ENCODE measurements at places on chromosomes 13 and 19.

GRCh38 chr13:75512253-75512652, 25.4 kb downstream of the COMMD6 start:
- no peak for DNase-seq

DNA sequence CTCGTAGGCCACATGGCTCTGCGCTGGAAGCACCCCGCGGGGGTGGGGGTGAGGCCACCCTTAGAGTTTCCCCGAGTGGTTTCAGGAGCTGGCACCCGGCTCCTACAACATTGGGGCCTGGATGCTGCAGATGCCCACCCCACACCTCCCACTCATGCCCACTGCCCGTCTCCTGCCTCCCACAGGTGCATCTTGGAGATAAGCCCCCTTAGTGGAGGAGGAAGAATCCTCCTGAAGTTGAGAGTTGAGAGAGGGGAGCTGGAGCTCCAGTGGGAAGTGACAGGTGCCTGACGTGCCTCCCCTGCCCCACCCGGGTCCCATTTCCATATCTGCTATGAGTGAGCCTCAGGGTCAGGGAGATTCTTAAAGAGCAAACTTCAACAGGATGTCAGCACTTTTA, 341.3 kb downstream of the TEX29 start:
- no peak for DNase-seq

- DNase-seq = no peak
These were observed 216.7 kb downstream of the ATP8A2 start for GRCh38 chr13:25588336-25589060.

DNA sequence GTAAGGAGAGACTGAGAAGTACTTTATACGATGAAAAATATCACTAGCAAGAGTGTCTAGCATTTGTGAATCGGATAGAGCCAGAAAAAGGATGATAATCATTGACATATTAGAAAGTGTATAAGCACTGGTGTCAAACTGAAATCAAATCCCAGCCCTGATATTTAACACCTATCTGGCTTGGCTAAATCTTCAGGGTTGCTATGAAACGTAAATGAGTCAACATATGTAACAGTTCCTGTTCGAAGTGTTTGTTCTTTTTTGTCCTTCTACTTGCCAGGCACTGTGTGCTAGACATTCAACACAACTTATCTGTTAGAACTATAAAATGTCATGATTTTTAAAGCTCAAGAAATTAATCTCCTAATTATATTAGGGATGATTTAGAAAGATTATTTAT, 40.8 kb downstream of the SERPINE3 start:
- DNase-seq = no peak

GRCh38 chr13:73520566-73521289, 461.9 kb downstream of the KLF5 start:
- no peak for DNase-seq

DNA sequence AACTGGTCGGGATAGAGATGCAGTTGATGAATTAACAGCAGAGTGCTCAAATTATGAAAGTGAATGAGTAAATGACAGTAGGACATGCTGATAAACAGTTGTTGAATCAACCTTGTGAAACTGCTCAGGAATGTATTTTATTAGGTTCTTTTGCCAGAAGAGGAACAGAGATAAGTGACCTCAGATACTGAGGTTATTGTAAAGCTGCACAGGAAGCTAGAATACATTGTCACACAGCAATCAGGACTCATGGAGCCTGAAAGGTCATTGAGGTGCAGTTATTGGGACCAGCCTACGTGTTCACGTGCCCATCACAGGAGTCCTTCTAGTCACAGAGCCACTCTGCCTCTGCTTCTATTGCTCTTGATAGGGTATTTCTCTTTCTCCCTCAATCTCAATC, 47.5 kb upstream of the MED4 start:
- DNase-seq = no peak

- no peak for DNase-seq
These were observed 61.2 kb downstream of the PEPD start for GRCh38 chr19:33460221-33460908.
